NCI-H446 (cell line): ENCODE measurements at places on chromosomes 1 and 21.

DNA sequence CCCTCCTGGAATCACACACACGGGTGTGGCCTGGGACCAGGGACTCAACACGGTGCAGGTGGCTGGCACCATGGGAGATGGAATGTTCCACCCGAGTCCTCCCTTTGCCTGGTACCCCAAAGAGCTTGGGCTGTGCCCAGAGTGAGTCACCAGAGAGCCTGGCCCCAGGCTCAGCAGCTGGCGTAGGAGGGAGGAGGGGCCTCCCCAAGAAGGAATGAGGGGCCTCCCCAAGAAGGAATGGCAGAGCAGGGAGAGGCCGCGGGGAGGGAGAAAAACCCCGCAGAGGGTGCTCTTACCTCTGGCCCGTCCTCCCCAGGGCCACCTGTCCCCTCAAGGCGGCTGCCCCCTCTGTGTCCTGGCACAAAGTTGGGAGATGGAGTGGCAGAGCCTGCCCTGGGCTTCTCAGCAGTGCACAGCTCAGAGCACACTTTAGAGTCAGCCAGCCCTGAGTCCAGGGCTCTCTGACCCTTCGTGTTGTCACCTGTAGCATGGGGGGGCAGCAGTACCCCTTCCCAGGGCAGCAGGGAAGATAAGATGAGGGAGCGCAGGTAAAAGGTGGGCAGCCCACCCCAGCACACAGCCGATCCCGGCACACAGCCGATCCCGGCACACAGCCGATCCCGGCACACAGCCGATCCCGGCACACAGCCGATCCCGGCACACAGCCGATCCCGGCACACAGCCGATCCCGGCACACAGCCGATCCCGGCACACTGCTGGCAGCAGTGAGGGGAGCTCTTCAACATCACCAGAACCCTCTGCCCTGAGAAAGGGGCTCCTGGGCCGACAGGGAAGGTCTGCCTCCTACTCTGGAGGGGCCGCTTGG, 20.2 kb upstream of the KCNAB2 start:
- DNase-seq, result no peak

- DNase-seq, result peak; percentile 7
Observed at GRCh38 chr1:57067863-57068262, 102.0 kb upstream of the C8B start.

- no peak for DNase-seq
Observed at GRCh38 chr1:68271596-68271995, 39.3 kb upstream of the WLS start.

- no peak for DNase-seq
Observed at GRCh38 chr1:201745023-201745422, 83.9 kb upstream of the IPO9 start.

DNA sequence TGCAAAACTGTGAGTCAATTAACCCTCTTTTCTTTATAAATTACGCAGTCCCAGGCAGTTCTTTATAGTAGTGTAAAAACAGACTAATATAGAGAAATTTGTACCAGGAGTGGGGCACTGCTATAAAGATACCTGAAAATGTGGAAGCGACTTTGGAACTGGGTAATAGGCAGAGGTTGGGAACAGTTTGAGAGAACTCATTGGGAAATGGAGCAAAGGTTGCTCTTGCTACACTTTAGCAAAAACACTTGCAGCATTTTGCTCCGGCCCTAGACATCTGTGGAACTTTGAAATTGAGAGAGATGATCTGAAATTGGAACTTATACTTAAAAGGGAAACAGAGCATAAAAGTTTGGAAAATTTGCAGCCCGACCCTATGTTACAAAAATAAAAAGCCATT, 810.9 kb downstream of the LTN1 start:
- DNase-seq, result no peak

DNA sequence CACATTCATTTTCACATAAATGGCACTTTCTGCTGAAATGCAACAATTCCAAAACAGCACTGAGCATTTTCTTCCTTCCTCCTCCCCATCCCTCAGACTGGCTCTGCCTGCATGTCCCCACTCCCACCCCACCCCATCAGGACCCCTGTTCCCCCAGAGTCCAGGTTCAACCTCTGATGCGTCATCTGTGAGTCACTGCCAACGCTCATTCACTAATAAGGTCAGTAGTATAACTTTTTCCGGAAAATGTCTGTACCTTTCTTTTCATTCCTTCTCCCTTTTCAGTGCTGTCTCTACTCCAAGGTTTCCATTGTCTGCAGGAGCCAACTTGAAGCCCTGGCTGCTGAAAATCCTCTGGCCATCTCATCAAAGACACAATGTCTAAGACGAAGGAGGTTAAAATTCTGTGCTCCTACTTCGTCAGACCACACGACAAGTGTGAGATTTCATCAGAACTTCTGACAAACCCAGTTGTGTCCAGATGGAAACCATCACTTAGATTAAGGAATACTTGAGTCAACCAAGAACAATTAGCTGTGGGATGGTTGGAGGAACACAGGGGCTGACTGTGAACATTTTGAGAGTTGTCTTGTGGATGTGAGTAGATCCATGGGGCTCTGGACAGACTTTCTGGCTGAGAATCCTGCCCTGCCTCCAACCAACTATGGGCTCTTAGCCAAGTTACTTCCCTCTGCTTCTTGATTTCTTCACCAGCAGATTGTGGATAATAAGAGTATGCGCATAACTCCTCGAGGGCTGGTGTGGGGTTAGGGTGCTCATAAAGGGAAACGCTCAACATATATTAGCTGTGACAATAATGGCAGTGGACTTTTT, 35.6 kb upstream of the UTS2 start:
- DNase-seq, result peak; percentile 92

DNA sequence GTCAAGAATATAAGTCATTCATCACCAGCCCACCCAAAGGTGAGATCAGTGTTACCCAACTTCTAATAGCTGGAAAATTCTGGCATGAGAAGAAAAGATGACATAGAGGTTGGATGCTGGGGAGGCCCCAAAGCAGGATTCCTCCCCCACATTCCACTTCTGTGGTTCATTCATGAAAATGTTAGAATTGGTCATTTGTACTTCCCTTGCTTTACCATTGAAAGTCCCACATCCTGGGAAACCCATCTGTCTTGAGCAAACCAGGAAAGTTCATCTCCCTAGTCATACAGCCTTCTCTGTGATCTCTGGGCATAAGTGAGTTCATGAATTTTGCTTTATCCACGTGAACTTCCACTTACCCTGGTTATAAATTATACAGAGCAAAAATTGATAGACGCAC, 66.8 kb downstream of the SERINC2 start:
- DNase-seq, result no peak
